Ecto neural progenitor cell (in vitro differentiated cells): ENCODE measurements at places on chromosomes 1 and 21.
A peak's percentile ranks its signal among the peaks of the same experiment; 100 is the strongest.

DNA sequence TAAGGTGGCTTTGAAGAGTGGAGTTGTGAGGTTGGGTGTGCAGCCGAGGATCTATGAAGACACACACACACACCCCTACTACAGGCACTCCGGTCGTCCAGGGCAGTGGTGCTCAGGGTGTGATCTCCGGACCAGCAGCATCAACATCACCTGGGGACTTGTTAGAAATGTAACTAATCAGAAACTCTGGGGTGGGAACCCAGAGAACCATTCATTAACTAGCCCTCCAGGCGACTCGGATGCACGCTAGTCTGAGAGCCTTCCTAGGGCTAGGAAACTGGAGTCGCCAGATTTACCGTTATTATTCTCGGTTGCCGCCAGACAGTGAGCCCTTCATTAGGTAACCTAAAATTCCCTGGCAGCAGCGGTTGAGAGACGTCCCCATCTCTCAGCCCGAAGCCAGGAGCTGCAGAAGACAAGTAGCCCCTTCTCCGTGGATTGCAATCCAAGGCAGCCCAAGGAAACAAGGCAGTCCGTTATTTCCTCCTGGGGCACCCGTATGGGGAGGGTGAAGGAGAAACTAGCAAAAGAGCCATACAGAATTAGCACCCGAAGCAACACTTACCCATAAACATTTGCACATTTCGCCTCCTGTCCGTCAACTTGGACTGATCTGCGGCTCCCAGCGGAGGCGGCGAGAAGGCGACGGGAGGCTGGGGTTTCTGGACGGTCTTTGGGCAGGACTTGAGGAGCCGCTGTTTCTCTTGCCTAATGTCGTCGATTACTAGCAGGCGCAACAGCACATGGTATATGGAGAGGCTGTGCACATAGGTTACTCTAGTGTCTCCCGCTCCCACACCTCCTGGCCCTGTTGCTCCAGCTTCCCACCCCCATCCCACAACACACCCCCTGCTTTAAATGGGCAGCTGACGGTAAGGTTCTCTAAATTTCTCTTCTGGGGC lies 2.9 kb upstream of the CCN1 start:
- DNase-seq, result peak; percentile 60

GRCh38 chr1:97647776-97648175 lies 273.1 kb downstream of the DPYD start:
- no peak for DNase-seq

GRCh38 chr21:46455575-46456385 lies 2.9 kb upstream of the DIP2A start:
- DNase-seq, result no peak

- DNase-seq, result peak; percentile 85
These were observed at the start of gene KCNQ4 for GRCh38 chr1:40783001-40783905. Gene KCNQ4, plus strand, starts transcription at chr1:40783787. Its CDS starts 307 bp downstream, at chr1:40784094.

DNA sequence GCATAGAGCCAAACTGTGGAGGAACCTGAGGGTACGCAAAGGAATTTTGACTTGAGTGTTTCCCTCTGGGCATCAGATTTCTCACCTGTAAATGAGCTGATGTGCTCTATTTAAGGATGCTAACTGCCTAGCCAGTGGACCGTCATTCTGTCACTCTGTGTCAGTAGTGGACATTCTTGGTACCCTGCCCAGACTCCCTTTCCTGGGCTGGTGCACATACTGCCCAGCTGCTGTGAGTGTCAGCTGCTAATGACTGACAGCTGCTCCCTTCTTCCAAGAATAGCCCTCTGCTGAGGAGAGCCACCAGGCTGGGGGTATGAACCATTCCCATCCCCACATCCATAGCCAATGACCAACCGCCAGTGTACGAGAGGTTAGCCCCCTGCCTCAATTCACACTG lies 193.1 kb upstream of the DAB1 start:
- no peak for DNase-seq

- peak; percentile 77 for DNase-seq
These were observed 93.5 kb downstream of the PGBD5 start for GRCh38 chr1:230332575-230333066.

GRCh38 chr1:203626910-203627246 lies 246 bp downstream of the ATP2B4 start:
- DNase-seq, result no peak

DNA sequence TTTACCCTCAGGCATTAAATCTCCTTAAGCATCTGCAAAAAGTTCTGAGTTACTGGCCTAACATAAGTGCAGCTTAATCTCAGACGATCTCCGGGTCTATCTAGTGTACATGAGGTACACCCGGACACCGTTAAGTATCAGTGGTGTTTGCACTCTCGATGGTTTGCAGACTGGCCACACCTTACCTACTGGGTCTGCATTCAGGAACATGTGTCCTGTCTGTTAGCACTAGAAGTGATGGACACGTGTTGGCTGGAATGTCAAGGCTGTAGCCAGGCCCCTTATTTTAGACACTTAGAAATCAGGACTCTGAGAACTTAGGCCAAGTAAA lies 783 bp upstream of the AGL start:
- DNase-seq, result no peak

GRCh38 chr1:208179263-208179816 lies 64.8 kb downstream of the PLXNA2 start:
- no peak for DNase-seq

- peak; percentile 99 for DNase-seq
These were observed at the start of gene TMEM9 for GRCh38 chr1:201154389-201155165. Gene TMEM9, minus strand, starts transcription at chr1:201154474. Its CDS starts 551 bp downstream, at chr1:201153923.

DNA sequence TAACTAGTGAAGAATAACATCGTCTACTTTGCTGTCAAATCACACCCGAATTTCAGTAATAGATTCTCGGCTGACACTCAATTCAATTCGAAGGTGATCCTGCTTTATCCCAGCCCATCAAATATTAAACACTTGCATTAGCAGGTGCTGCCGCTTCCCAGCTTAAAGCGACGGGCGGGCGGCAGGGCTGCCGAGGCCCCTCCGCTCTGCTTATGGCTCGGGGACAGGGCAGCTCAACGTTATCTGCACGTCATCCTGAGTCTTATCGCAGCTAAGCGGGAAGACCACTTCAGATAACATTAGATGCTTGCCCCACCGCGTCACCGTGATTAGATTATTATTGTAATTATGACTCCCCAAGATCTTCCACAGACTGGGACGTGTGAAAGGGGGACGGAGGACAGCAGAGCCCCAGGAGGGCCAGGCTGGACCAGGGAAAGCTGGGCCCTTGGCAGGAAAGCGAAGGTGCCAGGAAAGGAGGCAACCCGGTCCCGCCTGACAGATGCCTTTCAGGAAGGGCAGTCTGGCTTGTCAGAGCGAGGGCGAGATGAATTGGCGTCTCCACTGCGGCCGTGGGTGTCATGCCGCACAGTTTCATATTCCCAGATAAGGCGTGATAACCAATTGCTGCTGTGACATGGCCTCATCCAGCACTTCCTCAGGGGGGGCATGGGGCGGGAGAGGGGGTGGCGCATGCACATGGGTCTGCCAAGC lies 37.0 kb downstream of the DMAP1 start:
- no peak for DNase-seq

DNA sequence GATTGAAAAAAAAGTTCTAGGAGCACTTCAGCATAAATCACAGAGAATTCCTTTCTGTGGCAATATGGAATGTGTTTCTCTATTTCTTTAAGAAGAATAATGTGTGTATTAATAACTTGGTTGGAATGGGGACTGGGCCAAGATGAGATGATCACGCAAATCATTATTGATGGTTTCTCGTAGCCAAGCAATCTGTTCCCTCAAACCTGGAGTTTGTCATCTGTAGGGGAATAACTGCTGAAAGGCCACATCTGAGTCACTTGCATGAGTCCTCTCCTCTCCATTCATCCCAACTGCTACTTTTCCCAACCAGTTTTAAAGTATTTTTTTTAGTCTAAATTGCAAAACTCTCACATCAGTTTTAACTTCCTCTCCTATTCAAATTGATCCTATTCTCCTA lies 480.4 kb downstream of the PLPP3 start:
- DNase-seq, result no peak
